Activated naive CD4-positive, alpha-beta T cell treated with Interleukin-2 at 50 U/mL for 16 hours (primary cell): ENCODE measurements at places on chromosomes 7 and 10.

- DNase-seq: peak; percentile 36
Observed at GRCh38 chr10:6108631-6109443, 20.0 kb downstream of the RBM17 start.

DNA sequence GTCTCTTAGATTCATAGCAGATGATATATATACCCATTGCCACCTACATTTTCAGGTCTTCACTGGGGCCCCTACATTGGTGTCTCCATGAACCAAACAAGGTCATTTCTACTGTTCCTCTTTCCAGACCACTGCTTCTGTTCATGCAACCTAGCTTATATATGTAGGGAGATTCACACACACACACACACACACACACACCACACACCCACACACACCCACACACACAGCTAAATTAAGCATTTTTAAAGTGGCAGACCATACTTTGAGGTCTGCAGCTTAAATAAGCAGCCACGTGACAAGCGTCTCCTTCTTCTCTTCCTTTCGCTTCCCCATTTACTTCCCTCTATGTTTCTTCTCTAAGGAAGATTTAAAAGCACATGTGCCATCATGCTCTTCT, 70.0 kb upstream of the CC2D2B start:
- no peak for DNase-seq

- DNase-seq: no peak
Observed at GRCh38 chr10:79139124-79139835, 70.5 kb downstream of the ZMIZ1 start.

DNA sequence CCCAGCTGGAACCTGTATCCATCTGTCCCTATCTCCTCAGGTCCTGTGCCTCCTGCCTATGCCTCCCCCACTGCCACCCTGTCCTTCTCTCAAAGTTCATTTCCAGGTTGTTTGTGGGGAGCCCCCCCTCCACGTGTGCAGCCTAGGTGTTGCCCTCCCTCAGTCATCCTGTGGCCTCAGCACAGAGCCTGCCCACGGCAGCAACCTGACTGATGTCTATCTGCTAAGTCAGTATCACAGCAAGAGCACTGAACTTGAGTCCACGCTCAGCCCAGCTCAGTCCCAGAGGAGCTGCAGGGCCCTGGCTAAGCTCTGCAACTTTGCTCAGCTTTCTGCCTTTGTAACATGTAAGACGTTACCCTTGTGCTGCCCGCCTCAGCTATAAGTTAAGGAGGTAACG, 28.7 kb downstream of the FAM53B start:
- DNase-seq: no peak

GRCh38 chr7:43201912-43202311, 89.5 kb downstream of the HECW1 start:
- no peak for DNase-seq
